Coronary artery (tissue), 2 donors: ENCODE measurements at places on chromosomes 3 and 15.

DNA sequence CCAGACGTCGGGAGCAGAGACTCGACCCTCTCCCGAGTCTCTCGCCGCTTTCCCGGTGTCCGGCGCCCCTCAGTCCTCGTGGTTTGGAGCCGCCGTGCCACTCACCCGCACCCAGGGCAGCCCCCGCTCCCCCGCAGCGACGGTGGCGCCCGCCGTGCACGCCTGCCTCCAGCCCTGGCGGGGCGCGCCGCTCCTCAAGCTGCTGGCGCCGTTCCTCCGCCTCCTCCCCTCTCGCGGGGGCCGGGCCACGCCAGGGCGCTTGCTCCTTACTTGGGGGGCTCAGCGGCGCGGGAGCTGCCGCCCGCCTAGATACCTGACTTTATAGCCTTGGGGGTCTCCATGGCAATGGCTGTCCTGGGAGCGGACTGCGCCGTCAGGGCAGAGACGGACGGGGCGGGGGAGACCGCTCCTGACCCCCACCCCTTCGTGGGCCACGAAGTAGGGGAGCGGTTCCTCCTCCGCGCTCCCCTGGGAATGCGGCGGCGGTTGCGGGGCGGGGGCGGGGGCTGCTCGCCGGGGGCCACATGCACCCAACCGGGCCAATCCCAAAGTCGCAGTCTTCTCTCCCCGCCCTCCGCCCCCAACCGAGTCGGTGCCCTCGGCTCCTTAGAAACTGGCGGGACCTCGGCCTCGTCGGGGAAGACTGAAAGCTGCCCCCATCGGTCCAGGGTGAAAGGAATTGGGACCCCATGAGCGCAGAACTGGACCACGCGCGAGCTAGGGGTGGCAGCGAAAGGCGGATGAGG is at the start of gene ANKRD63:
ANKRD63 (minus strand) TSS at position 196 of the 746 bp plus-strand sequence. CDS start 478 bp downstream, outside the sequence.
- DNase-seq, result no peak

GRCh38 chr3:57985176-57985983 is 22.8 kb upstream of the FLNB start:
- DNase-seq, result no peak

GRCh38 chr3:536417-536813 is 339.9 kb downstream of the CHL1 start:
- DNase-seq, result no peak

DNA sequence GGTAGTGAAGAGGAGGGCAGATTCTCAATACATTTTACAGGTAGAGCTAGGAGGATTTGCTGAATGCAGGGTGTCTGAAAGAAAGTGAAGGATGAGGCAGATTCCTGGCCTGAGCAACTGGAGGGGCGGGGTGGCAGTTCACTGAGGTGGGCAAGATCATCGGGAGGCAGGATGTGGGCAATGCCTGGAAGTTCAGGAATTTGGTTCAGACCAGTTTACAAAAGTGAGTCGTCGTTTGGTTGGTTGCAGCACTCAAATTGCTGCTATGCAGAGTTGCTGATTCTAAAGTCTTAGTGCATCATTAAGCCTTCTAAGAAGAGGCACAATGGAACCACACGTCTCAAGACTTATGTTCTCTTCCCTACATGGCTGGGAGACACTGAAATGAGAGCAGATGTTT is 134.0 kb downstream of the MFSD1 start:
- DNase-seq, result no peak

DNA sequence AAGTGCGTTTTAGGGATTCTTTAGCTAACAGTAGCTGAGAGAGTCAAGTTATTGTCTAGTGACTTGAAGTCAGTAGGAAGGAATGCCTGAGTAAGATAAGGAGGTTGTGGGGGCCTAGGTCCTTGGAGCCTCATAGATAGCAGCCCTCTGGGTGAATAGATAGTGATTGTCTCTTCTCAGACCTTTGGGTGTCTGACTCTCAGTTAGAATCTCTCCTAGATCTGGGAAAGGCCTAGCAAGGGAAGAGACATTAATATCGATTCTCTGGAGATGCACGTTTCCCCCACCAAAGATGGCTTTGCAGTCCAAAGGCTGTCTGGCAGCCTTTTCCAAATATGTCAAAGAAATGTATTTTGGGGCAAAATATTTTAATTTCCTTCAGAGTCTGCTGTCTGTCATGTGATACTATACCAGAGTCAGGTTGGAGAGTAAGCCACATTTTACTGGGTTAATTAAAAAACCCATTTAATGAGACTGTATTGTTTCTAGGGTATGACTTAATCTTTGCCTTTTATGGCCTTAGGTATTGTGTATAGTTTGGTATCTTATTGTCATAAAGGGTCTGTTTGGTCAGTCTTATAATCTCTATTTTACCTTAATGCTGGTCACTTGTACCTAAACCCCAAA is 92.2 kb downstream of the ST6GAL1 start:
- DNase-seq, result no peak
